Naive B cell (primary cell): ENCODE measurements at places on chromosomes 11 and 22. TPM values are rescaled to one million over a fixed set of nuclear protein-coding genes. Genes with fewer than 3 reads are reported as not detected.
A peak's percentile ranks its signal among the peaks of the same experiment; 100 is the strongest.

GRCh38 chr11:114197799-114198500, 98.2 kb upstream of the NNMT start:
- no peak for DNase-seq

The TMPRSS6 gene
- not detected for polyA plus RNA-seq

GRCh38 chr11:1852271-1852876, 510 bp upstream of the LSP1 start:
- no peak for DNase-seq

- no peak for DNase-seq
Observed at GRCh38 chr11:25633230-25633629, 698.7 kb upstream of the ANO3 start.

- DNase-seq, result no peak
Observed at GRCh38 chr22:47196166-47196849, 433.9 kb downstream of the TBC1D22A start.

- DNase-seq, result peak; percentile 46
Observed at GRCh38 chr11:13343931-13344717, 66.5 kb downstream of the BMAL1 start.

The FOLH1 gene
- polyA plus RNA-seq, result not detected

GRCh38 chr11:116782728-116783127, 5.1 kb downstream of the ZPR1 start:
- no peak for DNase-seq

DNA sequence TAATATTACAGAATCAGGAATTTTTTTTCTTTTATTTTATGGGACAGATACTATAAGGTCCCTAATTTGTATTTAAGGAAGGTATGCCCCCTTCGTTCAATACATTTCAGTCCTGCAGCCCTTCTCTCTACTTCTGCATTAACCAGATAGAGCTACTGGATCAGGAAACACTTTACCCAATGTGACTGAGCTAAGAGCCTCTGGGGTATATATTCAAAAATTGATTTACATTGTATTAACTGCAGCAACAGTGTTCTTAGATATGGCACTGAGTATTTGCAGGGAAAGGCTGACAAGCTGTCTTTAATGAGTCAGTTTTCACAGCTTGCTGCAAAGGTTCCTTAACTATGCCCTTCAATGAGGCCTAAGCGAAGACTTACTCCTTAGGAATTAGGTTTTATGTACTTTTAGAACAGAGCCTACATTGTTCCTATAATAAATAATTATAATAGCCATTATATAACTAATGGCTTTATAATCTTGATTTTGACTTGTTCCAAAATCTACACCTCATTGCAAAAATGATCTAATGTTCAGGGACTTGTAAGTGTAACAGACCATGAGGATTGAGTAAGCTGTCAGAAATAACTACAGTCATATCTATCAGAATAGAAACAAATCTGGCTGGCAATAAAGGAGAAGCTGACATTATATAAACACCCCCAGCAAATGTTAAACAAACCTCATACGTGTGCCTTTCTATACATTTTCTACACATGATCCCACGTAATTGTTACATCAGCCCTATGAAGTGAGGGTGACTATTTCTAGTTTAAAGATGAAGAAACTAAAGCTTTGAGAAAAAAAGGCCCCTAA, 55.0 kb downstream of the DDI1 start:
- DNase-seq, result no peak

DNA sequence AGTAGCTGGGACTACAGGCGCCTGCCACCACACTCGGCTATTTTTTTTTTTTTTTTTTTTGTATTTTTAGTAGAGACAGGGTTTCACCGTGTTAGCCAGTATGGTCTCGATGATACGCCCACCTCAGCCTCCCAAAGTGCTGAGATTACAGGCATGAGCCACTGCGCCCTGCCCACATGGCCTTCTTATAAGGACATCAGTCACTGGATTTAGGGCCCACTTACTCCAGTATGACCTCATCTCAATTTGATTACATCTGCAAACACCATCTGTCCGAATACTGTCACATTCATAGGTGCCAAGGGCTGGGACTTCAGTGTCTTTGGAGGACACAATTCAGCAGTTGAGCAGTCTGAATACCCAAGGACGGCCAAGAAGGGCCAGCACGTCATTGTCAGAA, 8.2 kb upstream of the PRR5 start:
- no peak for DNase-seq

The SEZ6L gene
- 0.04 TPM for polyA plus RNA-seq

The UCP3 gene
- polyA plus RNA-seq, result not detected

- peak; percentile 45 for DNase-seq
Observed at GRCh38 chr11:6667733-6668374, 12.2 kb upstream of the DCHS1 start.

GRCh38 chr11:36508743-36509142, 1.3 kb downstream of the TRAF6 start:
- no peak for DNase-seq

GRCh38 chr11:99822846-99823565, 802.3 kb downstream of the CNTN5 start:
- no peak for DNase-seq

The KRTAP5-7 gene
- not detected for polyA plus RNA-seq

DNA sequence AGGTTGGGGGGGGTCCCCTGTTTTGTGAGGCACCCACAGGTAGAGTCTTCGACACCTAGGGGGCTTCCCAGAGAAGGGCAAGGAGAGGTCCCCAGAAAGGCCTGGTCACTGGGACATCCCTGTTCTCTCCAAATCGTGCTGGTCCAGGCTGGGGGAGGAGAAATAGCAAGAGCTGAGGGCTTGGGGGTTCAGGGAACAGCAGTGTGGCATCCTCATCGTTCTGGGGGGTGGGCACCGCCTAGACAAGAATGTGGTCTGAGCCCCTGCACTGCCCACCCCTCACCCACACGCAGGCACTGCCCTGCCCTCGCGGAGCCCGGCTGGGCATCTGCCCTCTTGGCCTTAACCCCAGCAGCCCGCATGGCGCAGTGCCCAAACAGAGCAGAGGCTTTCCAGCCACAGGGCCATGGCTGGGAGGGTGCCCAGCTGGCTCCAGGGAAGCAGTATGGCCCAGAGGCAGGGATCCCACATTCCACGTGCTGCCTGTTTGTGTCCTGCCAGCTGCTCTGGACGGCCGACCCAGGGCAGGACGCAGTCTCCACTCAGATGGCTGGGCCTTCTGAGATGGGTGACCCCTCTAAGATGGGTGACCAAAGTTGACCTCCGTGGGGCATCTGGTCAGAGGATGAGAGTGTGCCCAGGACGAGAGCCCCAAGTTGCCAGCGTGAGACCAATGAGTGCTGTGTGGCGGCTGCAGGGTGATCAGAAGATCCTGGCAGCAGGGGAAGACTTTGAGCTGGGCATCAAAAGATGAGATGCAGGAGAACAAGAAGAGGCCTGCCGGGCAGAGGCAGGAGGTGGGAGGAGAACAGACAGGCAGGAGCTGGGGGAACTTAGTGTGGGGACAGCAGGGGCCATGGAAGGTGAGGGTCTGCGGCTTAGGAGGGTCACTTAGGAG, 14.4 kb downstream of the SCARF2 start:
- DNase-seq, result no peak

- DNase-seq, result no peak
Observed at GRCh38 chr11:117197516-117198456, 1.4 kb upstream of the TAGLN start.

- DNase-seq, result no peak
Observed at GRCh38 chr22:36569999-36570398, 41.0 kb upstream of the EIF3D start.
